NCI-H1048 (cell line): ENCODE measurements at places on chromosomes 1 and 21.

DNA sequence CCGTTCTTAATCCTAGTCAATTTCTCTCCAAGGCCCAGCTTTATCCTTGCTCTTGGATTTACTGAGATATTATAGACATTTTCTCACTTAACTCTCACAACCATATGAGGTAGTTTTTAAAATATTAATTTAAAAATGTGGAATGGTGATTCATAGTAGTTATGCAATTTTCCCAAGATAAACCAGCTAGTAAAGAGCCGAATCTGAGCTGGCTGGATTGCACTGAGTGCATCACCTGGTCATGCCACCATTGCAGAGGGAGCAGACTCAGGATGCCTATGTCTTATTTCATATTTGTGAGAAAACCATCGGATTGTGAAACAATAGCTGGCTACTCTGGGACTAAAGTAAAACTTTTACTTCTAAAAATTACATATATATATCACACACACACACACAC, 494.0 kb downstream of the KCNT2 start:
- DNase-seq = no peak

DNA sequence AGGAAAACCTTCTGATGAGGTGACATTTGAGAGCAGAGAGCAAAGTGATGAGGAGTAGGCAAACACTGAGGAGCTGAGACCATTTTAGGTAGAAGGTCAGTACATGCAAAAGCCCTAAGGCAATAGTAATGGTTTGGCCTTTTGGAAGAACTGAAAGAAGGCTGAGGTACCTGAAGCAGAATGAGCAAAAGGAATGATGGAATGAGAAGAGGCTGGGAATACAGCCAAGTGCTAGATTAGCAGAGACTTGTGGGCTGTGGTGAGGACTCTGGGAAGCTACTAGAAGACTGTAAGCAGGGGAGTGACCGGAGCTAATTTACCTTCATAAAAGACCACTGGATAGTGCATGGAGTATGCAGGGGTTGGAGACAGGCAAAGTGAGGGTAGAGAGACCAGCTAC, 77.9 kb downstream of the GFI1 start:
- no peak for DNase-seq

- no peak for DNase-seq
These were observed at the start of gene ADGRB2 for GRCh38 chr1:31764312-31765040. TSS of gene ADGRB2 (minus strand) at chr1:31764340. CDS start at chr1:31757221, 7,119 bp downstream.

DNA sequence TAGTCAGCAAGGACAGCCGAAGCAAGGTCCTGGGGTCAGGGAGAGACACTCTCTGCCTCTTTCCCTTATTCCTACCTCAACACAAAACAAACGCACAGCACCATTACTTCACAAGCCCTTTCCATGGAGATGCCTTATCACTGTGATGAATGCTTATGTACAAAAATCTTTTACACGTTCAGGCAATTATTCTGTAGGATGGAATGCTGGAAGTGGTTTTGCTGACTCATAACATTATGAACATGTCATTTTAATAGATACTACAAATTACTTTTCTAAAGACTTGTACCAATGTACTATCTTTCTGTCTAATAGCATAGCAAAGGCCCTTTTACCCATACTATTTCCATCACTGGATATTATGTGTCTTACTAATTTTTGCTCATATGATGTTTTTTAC, 98.4 kb downstream of the TTLL7 start:
- no peak for DNase-seq

DNA sequence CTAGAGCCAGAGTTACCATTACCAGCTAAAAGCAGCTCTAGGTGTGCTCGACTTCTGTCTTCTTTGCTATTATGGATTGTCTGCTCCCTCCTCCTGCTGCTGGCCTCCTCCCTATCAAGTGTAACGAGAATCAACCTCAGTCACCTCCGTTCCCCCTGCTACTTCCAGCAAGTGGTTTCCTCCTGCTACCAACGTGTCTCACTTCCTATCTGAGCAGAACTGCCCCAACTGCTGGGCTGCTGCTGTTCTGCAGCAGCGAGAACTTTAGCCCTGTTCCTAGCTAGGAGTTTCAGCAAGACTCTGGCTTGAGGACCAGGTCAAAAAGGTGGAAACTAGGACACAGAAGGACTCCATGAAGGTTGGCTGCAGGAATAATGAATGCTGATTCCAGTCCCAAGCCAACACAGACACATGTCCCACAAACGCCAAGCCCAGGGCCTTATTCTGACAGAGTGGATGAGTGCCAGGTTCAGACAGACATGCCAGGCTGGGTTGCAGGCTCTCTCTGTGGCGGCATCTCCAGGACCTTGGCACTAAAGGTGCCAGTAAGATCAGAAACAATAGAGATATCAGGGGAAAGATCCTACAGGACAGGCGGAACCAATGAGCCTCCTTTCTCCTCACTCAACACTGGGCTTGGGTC, 46.9 kb downstream of the CD34 start:
- DNase-seq = no peak

DNA sequence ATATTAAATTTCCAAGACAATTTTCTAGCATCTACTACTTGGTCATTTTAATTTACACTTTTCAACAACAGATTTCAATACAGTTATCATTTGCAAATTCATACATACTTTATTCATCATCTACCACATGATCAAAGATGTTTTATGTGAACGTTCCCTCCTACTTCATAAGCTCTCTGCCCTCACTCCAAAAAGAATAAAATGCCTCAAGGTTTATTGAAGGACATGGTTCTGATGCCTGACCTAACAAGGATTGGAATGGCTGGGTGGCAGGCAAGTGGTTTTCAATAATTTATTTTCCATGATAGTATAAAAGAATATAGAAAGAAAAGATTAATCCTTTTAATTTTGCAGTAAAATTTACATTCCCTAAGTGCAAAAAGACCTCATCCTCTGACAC, 5.4 kb downstream of the CDKN2C start:
- DNase-seq = no peak

- no peak for DNase-seq
These were observed 1623.3 kb upstream of the B3GALT2 start for GRCh38 chr1:194809665-194810064.

DNA sequence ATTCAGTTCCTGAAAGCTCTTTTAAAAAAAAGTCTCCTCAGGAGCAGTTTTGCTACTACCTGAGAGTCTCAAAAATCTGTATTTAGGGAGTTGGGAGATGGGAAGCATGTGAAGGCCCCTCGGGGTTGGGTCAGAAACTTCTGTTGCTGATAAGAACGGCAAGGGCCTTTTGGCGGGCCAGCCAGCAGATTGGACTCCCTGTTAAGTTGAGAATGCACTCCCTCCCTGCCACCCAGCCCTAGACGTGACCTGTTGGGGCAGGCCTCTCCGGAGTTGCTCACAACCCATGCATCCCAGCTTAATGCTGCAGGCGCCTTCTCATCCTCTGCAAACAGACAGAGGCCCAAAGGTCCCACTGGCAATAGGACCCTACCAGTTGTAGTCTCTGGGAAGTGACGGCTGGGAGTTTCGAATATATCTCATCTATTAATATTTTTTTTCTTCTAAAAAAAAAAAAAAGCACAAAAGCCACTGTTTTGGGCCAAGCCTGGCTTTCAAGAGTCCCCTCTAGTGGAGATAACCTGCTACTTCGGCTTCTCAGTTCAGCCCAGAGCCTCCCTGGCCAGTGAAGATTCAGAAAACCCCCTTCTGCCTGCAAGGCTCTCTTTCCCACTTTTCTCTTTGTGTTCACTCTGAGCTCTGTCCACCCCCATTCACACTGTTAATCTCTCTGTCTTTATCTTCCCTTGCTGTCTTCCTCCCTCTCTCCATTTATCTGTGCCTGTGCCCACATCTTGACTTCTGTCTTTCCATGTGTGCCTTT, 5.3 kb downstream of the PLXNA2 start:
- no peak for DNase-seq

- DNase-seq = no peak
These were observed 207.2 kb upstream of the C1orf87 start for GRCh38 chr1:60280819-60281218.

GRCh38 chr1:206907304-206907991, 10.2 kb downstream of the IL24 start:
- DNase-seq = no peak

GRCh38 chr1:1227386-1227785, 4.4 kb downstream of the SDF4 start:
- no peak for DNase-seq

GRCh38 chr1:87539147-87539546, 210.5 kb downstream of the LMO4 start:
- DNase-seq = no peak

- no peak for DNase-seq
These were observed 19.3 kb upstream of the UMODL1 start for GRCh38 chr21:42051788-42052187.

DNA sequence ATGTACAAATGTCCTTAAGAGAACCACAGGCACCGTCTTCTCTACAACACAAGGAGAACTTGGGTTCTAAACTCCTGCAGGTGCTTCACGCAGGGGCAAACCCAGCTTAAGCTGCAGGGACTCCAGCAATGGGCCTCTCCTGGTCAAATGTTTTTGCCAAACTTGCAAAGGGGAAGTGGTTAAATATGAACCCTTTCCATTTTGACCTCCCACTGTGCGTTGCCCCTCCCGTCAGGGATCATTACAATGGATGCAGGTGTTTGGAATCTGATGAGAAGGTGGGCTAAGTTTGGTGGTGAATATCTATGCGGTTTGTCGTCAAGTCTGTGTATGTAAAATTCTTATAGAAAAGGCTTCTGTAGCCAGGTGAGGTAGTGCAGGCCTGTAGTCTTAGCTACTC, 29.1 kb upstream of the SLC25A33 start:
- no peak for DNase-seq

DNA sequence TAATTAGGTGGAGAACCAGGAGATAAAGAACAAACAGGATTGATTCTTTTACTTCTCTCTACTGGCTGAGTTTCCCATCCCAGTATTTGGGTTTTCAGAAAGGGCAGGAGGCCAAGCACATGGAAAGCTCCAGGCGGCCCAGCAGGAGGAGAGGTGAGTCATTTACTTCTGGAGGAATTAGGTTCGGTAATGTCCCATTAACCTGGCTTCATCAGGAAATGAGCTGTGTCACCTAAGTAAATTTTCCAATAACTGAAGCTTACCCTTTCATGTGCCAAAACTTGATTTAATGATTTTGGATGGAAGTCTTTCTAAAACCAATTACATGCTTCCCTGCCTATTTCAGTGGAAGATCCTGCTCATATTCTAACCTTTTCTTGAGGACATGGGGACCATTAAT, 257.6 kb upstream of the USP24 start:
- no peak for DNase-seq
